ENCODE measurements at places on chromosomes 3 and 15. TPM values are rescaled to one million over a fixed set of nuclear protein-coding genes. Genes with fewer than 3 reads are reported as not detected.

- no peak for DNase-seq
These were observed 33.0 kb upstream of the EPHB1 start for GRCh38 chr3:134762016-134762415.

ATP2B2 gene
- 0.12 TPM for total RNA-seq

GRCh38 chr3:196691386-196691785 lies 20.7 kb downstream of the CEP19 start:
- no peak for DNase-seq

VEPH1 gene
- total RNA-seq, result 1.5 TPM

DNA sequence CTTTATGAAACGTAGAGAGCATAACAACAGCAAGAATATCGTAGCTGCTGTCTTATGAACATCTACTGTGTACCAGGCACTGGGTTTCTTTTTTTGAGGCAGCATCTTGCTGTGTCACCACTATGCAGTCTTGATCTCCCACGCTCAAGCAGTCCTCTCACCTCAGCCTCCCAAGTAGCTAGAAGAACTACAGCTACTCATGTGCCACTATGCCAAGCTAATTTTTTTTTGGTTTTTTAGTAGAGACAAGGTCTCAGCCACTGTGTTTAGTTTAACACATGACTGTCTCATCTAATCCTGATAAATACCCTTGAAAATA lies 129.9 kb downstream of the VGLL4 start:
- DNase-seq, result no peak

DNA sequence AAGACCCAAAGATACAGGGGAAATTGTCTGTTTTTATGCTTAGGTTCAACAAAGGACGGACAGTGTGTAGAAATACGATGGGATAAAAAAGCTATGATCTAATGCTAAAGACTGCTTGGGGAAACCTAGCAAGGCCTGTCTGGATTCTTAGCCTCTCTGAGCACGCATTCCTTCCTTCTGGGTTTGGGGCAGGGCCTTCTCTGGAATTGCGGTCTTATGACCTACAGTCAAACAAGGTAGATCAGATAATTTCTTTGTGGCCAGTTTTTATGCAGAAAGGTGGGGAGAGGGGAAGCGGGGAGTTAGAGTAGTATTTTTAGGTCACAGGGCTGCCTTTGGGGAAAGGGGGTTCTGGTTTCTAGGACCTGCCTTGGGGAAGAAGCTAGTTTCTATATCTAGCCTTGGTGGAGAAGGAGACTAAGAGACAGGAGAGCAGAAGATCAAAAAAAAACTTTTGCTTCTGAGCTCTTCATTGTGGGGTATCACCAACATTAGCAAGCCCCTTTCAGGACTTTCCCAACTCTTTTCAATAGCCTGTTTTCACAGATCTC lies 39.1 kb upstream of the LIPC start:
- DNase-seq, result peak; percentile 17

ZNF501 gene
- total RNA-seq, result 3.6 TPM

- peak; percentile 26 for DNase-seq
These were observed 5.0 kb downstream of the TWF2 start for GRCh38 chr3:52233968-52234367.

GRCh38 chr15:62287066-62287857 lies 122.2 kb upstream of the C2CD4B start:
- DNase-seq, result no peak

GRCh38 chr3:19598870-19599269 lies 335.1 kb downstream of the EFHB start:
- DNase-seq, result no peak

DNA sequence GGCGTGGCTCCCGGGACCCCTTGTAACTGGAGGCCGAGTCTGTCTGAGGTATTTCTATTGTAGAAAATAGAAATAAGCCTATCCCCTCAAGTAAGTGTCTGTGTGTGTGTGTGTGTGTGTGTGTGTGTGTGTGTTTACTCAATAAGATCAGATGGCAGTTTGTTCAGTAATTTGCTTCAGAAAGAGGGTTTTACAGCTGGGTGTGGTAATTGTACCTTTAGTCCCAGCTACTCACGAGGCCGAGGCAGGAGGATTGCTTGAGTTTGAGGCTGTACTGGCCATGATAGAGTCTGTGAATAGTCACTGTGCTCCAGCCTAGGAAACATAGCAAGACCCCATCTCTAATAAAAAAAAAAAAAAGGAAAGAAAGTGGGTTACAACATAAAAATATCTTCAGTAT lies 8.7 kb downstream of the SPINT1 start:
- DNase-seq, result peak; percentile 69

Measured in mucosa of descending colon (tissue), 3 donors.